ENCODE measurements at places on chromosomes 16 and 17.

GRCh38 chr17:38693700-38694329, 11.3 kb upstream of the MLLT6 start:
- no peak for DNase-seq

- no peak for DNase-seq
Observed at GRCh38 chr16:89199241-89200123, 855 bp downstream of the SLC22A31 start.

GRCh38 chr16:14300705-14301168, 229.6 kb downstream of the MRTFB start:
- peak; percentile 31 for DNase-seq

DNA sequence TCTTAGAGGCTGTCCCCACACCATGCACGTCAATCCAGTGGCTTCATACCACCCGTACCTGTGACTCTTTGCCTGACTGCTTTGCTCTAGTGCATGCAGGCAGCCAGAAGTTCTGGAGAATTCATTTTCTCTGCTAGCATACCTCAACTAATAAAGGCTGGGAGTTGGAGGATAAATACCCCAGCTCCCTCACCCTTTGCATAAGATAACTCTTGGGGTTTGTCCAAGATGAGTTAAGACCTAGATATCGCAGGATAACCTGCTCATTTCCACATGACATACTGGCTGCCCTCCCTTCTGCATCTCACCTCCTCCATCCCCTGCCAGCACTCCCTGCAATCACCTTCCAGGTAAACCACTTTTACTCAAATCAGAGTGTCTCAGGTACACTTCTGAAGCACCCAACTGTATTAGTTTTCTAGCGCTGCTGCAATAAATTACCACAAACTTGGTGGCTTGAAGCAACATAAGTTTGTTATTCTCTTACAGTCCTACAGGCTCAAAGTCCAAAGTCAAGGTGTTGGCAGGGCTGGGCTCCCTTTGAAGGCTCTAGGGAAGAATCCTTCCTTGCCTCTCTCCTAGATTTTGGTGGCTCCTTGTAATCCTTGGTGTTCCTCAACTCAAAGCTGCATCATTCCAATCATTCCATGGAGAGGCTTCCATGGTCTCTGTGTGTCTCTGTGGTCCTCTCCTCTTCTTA, 146.8 kb downstream of the CRLF3 start:
- no peak for DNase-seq

- DNase-seq, result no peak
Observed at GRCh38 chr16:31064882-31065461, 9.1 kb downstream of the ZNF668 start.

GRCh38 chr16:74990832-74991231, 5.9 kb upstream of the WDR59 start:
- no peak for DNase-seq
